ENCODE measurements at places on chromosomes 6 and 20.

- DNase-seq, result no peak
Observed at GRCh38 chr20:49543071-49543857, 24.7 kb downstream of the PTGIS start.

DNA sequence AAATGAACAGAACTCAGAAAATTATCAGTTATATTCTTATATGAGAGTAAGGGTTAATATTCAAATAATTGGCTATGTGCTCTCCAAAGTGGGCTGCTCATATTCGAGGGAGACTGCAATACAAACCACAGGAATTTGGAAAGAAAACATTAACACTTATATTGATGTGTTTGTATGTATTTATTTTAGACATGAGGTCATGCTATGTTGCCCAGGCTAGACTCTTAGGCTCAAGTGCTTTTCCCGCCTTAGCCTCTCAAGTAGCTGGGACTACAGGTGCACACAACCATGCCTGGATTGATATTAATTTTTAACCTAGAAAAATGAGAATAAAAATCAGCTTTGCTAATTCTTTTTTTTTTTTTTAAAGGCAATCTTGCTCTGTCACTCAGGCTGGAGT, 35.0 kb downstream of the BTBD9 start:
- DNase-seq, result no peak

DNA sequence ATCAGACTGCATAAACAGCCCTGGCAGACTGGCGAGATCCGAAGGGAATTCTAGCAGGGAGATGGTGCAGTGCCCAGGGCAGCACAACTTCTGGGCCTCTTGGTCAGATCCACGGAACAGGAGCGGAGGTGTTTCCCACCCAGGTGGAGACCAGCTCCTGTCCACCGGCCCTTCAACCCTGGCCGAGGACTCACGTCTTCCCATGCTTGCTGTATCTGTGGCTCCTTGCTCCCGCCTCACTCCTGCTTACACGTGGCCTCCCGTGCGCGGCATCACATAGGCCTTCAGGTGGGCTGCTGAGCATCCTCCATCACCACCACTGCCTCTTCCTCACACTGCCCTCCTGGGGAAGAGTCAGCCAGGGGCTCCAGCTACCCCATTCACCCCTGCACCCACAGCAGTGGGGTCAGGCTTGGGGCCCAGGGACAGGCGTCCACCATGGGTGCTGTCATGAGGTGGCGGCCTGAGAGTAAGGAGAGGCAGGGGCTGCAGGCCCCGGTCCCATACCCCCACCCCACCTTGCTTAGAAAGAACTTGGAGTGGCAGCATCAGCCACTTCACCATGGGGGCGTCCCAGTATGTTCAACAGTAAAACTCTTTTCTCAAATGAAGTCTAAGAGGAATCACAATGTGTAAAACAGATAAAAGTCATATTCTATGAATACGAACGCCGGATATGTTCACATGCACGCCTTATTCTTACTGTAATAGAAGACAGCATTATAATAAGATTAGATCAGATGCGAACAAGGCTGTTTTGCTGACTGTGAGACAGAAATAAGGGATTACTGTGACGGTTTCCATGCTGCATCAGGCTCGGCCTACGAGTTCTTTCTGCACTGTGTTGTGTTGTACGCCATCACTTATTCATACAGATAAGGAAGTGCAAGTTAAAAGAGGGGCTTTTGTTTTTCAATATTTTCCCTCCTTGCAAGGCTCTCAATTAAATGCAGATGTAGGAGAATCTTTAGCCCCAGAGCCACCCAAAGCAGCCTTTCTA, 165.4 kb downstream of the GRM4 start:
- no peak for DNase-seq

DNA sequence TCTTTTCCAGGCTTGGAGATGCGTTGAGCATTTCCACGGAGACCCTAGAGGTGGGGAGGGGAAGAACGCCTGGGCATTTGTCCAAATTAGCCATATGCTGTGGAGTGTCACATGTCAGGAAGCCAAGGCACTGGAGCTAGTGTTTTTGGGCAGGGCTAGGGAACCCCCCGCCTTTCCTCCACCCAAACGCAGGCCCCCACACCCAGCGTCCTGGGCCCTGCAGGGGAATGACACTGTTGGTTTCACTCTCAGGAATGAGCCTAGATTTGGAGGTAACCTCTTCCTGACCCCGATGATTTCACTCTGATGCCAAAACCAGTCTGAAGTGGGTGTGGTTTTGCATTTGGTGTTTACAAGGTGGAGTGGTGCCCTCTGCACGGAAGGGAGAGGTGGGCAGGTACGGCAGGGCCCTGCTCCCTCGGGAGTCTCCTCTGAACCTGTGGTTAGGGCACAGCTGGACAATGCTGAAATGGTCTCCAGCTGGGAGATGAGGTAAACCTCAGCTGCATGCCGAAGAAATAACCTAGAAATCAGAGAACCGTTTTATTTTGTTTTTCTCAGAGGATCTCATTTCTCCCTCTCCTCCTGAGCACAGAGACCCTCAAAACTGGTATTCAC, 29.5 kb downstream of the MTHFD1L start:
- DNase-seq, result peak; percentile 49
